Activated CD4-positive, alpha-beta memory T cell treated with anti-CD3 and anti-CD28 coated beads, Interleukin-2, amount 10 ng/mL, durations not matched to agents 7 days and 5 days (primary cell): ENCODE measurements at places on chromosomes 16 and 17. TPM values are rescaled to one million over a fixed set of nuclear protein-coding genes. Genes with fewer than 3 reads are reported as not detected.
A peak's percentile ranks its signal among the peaks of the same experiment; 100 is the strongest.

Gene MYH2
- not detected for total RNA-seq

Gene CCL5
- total RNA-seq = 491 TPM

Gene TIMP2
- total RNA-seq = 3.3 TPM

Gene TRIM47
- total RNA-seq = 33.8 TPM

Gene KRTAP4-4
- not detected for total RNA-seq

Gene HSPB9
- total RNA-seq = not detected

GRCh38 chr17:50634224-50634914, at the start of gene ABCC3:
Gene ABCC3, plus strand, starts transcription at chr17:50634881. Its CDS starts 56 bp downstream, at chr17:50634937.
- no peak within 1 kb of the TSS for H3K27ac ChIP-seq
- no peak within 1 kb of the TSS for H3K4me3 ChIP-seq
- no peak for DNase-seq

DNA sequence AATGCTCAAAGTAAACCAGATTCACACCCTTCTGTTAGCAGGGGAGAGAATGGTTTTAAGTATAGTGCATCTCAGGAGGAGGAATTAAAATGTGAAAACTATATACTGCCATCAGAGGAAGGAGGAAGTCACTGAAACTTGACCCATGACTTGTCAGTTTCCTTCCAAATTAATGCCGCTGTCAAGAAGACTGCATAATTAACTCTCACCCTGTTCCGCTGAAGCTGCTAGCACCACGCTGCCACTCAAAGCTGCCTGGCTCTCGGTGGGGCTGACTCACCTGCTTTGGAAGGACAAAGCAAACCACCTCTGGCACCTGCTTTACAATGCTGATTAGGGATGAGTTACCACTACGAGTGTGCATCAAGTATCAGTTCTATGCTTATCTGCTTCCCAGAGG, 37.8 kb upstream of the ULK2 start:
- no peaks in the 10 kb centered on the region for H3K4me1 ChIP-seq
- no peak for DNase-seq
- no peaks in the 10 kb centered on the region for H3K27me3 ChIP-seq
- H3K27ac ChIP-seq = no peak overlapping the region

- no peaks in the 10 kb centered on the region for H3K27me3 ChIP-seq
- no peak overlapping the region for H3K27ac ChIP-seq
- H3K4me1 ChIP-seq = peaks cover 7% of the 10 kb centered on the region
- no peak overlapping the region for H3K4me3 ChIP-seq
- peaks cover 78% of the 10 kb centered on the region for H3K36me3 ChIP-seq
Observed at GRCh38 chr17:67110619-67111018, 66.3 kb downstream of the CACNG1 start.

GRCh38 chr16:29903590-29903989, 3.3 kb downstream of the ASPHD1 start:
- no peak overlapping the region for H3K27ac ChIP-seq
- peaks cover 3% of the 10 kb centered on the region for H3K27me3 ChIP-seq
- no peak for DNase-seq
- no peak overlapping the region for H3K4me3 ChIP-seq
- H3K36me3 ChIP-seq = no peaks in the 10 kb centered on the region
- H3K4me1 ChIP-seq = peaks cover 9% of the 10 kb centered on the region

DNA sequence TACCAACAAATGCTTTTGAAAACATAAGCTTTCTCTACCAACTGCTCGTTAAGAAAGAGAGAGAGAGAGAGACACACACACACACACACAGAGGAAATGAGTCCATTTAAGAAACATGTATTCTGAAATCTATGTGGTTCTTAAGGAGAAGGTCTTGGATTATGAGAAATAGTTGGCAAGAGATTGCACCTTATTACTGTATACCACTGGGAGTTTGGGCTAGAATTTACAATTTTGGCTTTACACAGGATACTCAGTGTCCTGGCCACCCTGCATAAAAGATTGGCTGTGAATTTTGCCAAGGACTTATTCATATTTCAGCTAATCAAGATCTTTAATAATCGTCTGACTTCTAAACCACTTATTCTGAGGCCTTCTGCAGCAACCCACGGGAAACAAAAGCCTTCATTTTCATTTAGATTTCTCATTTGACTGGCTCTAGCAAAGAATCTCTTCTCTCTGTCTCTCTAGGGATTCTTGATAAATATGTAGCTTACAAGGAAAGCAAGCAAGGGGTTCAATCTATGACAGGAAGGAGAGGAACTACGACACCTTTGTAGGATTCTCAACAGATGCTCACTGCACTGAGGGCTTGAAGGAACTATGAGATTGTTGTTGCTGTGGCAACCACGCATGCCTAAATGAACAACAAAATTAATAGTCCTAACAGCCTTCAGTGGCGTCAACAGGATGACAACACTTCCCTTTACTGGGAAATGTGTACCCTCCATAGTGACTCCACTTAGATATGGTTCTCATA, 75.3 kb upstream of the GNAO1 start:
- H3K27ac ChIP-seq = no peak overlapping the region
- H3K4me1 ChIP-seq = no peaks in the 10 kb centered on the region
- no peaks in the 10 kb centered on the region for H3K36me3 ChIP-seq
- H3K27me3 ChIP-seq = peaks cover 11% of the 10 kb centered on the region

DNA sequence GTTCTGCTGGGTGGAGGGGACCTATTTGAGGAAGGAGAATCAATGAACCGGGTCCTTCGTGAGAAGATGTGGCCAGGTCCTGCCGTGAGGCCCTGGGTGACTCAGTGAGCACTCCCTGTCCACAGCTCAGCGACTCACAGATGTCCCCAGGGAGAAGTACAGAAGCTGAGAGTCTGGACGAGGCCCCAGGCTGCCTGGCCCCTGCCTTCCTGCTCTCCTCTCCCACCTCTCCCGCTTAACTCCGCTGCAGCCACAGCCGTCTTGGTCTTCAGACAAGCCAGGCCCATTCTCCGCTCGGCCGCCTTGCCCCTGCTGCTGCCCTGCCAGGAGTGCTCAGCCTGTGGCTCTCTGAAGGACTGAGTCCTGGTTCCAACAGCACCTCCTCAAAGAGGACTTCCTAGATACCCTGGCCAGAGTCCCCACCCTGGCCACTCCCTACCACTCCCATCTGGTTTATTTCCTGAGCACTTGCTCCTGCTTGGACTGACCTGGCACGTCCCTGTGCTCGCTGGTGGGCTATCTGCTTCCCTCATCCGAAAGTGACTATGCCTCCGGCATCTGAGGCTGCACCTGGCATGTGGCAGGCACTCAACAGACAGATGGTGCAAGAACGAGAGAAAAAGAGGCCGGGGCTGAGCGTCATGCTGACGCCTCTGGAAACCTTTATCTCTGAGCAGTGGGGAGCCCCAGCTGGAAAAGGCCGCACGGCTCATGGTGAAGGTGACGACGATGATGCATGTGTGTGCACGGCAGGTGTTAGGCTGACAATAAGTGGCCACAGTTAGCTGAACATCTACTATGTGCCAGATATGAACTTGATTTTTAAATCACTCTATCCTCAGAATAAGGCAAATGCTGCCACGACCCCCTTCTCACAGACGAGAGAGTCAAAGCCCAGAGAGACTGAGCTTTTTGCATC, 9.2 kb upstream of the TNFRSF13B start:
- peaks cover 2% of the 10 kb centered on the region for H3K27me3 ChIP-seq
- no peak overlapping the region for H3K27ac ChIP-seq
- no peaks in the 10 kb centered on the region for H3K36me3 ChIP-seq
- H3K4me3 ChIP-seq = no peak overlapping the region
- H3K4me1 ChIP-seq = peaks cover 23% of the 10 kb centered on the region
- no peak for DNase-seq

GRCh38 chr17:59388069-59388556, 56.7 kb downstream of the YPEL2 start:
- peaks cover 3% of the 10 kb centered on the region for H3K4me1 ChIP-seq
- DNase-seq = no peak
- peaks cover 7% of the 10 kb centered on the region for H3K36me3 ChIP-seq
- no peak overlapping the region for H3K4me3 ChIP-seq
- no peaks in the 10 kb centered on the region for H3K27me3 ChIP-seq

- DNase-seq = no peak
- no peak overlapping the region for H3K4me3 ChIP-seq
- peaks cover 91% of the 10 kb centered on the region for H3K27me3 ChIP-seq
- no peaks in the 10 kb centered on the region for H3K36me3 ChIP-seq
- no peak overlapping the region for H3K27ac ChIP-seq
- peaks cover 31% of the 10 kb centered on the region for H3K4me1 ChIP-seq
Observed at GRCh38 chr17:48628649-48629410, 2.7 kb upstream of the HOXB9 start.

DNA sequence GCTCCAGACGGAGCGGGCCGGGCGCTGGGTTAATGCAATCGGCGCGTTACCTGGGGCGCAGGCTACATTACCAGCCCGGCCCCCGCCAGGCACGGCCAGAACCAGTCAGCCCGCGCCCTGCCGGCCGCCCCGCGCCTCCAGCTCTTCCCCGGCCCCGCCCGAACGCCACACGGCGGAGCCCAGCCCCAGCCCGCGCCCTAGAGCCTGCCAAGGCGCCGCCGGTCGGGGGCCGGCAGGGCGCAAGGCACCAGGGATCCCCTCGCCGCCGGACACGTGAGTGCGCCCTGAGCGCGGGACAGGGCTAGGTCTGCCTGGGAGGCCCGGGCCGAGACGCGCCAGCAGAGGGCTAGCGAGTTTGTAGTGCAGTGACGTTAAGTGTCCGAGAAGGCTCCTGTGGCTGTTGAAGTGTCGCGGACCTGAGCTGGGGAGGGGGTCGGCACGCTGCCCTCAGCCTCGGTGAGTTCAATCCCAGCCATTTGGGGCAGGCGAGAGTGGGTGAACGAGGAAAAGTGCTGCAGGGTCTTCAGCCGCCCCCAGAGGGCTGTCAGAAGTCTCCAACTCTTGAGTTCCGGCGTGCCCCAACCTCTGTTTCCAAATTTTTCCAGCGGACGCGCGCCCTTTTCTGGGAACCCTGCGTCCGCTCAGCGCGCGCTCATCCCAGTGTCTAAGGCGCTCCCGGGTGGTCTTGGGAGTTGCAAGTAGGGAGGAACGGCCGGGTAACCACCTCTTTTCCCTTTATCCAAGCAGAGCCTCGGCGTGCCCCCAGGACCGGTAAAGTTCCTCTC, at the start of gene SLC6A2:
Gene SLC6A2 (plus strand): TSS at position 92 of the 785 bp plus-strand sequence. CDS start 707 bp downstream, outside the sequence.
- H3K27ac ChIP-seq = no peak within 1 kb of the TSS
- peaks cover 10% of the 10 kb centered on the region for H3K27me3 ChIP-seq
- no peaks in the 10 kb centered on the region for H3K4me1 ChIP-seq
- no peaks in the 10 kb centered on the region for H3K36me3 ChIP-seq

DNA sequence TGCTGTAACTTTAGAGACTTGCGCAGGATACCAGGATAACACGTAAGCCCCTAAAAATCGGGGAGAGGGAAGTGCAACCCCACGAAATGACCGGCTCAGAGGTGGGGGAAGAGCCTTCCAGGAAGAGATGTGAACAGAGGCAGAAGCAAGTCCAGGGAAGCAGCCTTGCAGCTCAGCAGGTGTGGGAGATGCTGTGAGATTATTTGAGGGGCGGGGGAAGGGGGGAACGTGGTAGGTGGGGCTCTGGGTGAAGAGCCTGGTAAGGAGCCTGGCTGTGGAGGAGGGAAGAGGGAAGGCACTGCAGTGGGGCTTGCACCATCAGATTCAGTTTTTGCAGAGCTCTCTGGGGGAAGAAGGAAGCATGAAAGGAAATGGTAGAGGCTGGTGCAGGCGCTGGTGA, 95.4 kb upstream of the CACNG5 start:
- H3K4me3 ChIP-seq = no peak overlapping the region
- no peaks in the 10 kb centered on the region for H3K4me1 ChIP-seq
- no peak for DNase-seq
- H3K27ac ChIP-seq = no peak overlapping the region
- H3K27me3 ChIP-seq = no peaks in the 10 kb centered on the region

DNA sequence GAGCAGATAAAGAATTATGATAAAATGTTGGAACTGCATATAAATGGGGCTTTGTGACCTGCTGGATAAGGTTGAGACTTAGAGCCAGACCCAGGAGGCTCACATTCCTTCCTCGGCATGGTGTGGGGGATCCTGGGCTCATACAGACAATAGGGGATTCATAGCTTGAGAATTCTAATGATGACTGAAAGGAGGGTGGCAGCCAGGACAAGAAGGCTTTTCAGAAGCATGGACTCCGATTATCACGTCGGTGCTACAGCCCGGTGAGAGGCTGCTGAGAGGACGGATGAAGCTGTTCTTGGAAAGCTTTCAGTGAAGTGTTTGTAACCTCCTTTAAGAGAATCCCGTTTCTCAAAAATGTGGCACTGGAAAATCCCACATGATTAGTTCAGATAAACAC, 167.2 kb downstream of the ANKFN1 start:
- DNase-seq = no peak
- no peak overlapping the region for H3K4me3 ChIP-seq
- peaks cover 4% of the 10 kb centered on the region for H3K27me3 ChIP-seq
- H3K27ac ChIP-seq = no peak overlapping the region
- H3K36me3 ChIP-seq = no peaks in the 10 kb centered on the region

DNA sequence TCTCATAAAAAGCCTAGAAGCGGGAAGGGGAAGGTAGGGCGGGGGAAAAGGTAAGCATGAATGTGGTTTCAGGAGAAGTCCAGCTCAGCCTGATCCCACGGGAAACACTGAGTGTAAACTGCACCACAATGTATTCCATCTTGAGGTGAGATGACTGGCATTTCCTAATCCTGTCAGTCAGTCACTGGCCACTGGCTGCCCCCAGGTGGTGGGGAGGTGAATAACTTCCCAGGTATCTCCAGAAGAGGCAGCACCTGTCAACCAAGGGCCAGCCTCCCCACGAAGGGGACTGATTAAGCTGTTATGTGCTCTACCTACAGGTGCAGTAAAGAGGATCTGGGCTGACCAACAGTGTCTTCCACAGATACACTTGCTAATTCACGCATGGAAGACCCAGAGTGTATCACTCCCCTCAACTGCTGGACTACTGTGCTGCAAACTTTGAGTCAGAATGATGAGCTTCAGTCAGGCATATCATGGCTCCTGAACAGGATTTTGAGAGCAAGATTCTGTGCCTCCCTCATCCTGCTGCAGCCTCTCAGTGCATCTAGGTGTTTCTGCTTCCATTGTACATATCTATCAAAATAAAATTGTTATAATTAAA, 108.5 kb upstream of the CCL2 start:
- H3K36me3 ChIP-seq = no peaks in the 10 kb centered on the region
- DNase-seq = peak; percentile 72
- H3K4me3 ChIP-seq = no peak overlapping the region
